ENCODE measurements at places on chromosomes 5 and 9. TPM values are rescaled to one million over a fixed set of nuclear protein-coding genes. Genes with fewer than 3 reads are reported as not detected.

The IFNA21 gene
- total RNA-seq: not detected

DNA sequence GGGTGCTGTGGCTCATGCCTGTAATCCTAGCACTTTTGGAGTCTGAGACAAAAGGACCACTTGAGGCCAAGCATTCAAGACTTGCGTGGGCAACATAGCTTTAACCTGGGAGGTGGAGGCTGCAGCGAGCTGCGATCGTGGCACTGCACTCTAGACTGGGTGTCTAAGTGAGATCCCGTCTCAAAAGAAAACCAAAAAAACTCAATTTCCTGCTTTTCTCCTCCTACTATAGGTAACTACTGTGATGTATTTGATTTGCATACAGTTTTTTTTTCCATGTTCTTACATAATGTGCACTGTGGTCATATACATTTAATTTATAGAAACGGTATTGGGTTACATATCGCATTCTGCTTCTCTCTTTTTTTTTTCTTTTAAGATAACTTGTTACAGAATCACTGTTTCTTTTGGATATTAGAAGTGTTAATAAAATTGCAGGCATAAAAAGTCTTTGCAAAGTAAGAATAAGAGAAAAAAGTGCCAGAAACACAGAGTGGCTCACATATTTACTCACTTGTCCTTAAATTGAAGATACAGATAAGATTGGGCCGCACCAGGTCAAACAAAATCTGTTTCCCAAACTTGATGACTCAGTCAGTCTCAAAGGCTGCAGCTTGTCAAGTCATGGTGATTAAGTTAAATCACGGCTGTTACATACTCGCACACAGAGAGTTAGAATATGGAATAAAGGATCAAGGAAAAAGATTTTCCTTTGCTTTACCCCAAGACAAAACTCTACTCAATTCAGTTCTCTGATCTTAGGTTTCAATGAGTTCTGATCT is 2.0 kb upstream of the PTGR1 start:
- no peaks in the 10 kb centered on the region for H3K36me3 ChIP-seq
- H3K4me1 ChIP-seq: peaks cover 14% of the 10 kb centered on the region
- peak; percentile 32 for DNase-seq
- H3K27me3 ChIP-seq: peaks cover 21% of the 10 kb centered on the region
- no peak overlapping the region for H3K4me3 ChIP-seq

DNA sequence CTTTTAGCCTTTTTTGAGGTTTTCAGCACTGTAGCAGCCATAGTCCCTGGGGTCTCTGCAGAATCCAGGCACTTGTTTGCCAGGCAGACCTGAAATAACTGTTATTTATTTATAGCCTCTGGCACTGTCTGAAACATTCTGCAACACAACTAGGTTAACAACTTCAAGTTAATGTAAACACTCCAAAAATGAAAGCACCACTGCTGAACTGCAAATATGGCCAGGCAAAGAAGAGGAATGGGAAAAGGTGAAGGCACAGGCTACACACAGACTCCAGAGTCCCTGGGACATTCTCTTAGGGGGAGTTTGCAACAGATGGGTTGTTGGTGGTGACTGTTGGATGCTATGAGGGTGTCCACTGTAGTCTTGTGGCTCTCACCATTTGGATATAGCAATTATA is 369.0 kb downstream of the MAT2B start:
- no peaks in the 10 kb centered on the region for H3K4me1 ChIP-seq
- no peaks in the 10 kb centered on the region for H3K36me3 ChIP-seq
- no peak overlapping the region for H3K27ac ChIP-seq
- no peak overlapping the region for H3K4me3 ChIP-seq
- no peaks in the 10 kb centered on the region for H3K27me3 ChIP-seq

DNA sequence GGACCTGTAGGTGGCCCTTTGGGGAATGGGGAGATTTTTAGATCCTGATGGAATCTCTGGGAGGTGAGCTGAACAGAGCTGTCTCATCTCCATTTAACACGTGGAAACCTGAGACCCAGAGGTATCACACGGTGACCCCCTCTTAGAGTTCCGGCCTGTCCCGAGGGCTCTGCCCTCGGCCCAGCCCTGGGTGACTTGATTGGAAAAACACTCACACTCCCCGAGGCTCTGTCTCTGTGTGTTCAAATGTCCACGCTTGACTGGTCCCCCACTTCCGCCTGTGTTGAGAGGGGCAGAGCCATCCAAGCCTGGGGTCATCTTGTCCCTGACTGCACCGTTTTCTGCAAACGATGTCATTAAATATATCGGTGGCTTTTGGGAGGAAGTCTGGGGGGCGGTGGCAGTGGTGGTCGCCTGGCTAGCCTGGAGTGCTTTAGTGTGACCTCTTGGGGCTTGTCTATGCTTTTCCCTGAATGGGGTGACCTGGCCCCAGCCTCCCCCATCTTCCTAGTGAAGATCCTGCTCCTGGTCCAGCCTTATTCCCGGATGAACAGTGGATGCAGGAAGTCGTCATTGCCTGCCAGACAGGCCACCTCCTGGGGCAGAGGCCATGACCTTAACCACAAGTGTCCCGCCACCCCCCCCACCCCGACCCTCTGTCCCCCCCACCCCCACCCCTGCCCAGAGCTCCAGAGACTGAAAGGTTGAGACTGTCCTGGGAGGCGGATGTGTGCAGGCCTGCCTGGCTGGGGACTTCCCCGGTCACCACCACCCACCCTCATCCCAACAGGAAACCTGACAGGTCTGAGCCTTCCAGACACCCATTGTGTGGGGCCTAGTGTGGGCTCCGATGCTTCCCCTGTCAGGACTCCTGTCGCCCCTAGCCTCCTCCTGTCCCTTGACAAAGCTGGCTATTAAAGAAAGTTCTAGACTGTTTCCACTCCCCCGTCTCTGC is 5.3 kb upstream of the DAB2IP start:
- no peak overlapping the region for H3K27ac ChIP-seq
- no peak for DNase-seq
- no peaks in the 10 kb centered on the region for H3K36me3 ChIP-seq
- H3K4me1 ChIP-seq: no peaks in the 10 kb centered on the region
- H3K27me3 ChIP-seq: peaks cover 26% of the 10 kb centered on the region
- no peak overlapping the region for H3K4me3 ChIP-seq

DNA sequence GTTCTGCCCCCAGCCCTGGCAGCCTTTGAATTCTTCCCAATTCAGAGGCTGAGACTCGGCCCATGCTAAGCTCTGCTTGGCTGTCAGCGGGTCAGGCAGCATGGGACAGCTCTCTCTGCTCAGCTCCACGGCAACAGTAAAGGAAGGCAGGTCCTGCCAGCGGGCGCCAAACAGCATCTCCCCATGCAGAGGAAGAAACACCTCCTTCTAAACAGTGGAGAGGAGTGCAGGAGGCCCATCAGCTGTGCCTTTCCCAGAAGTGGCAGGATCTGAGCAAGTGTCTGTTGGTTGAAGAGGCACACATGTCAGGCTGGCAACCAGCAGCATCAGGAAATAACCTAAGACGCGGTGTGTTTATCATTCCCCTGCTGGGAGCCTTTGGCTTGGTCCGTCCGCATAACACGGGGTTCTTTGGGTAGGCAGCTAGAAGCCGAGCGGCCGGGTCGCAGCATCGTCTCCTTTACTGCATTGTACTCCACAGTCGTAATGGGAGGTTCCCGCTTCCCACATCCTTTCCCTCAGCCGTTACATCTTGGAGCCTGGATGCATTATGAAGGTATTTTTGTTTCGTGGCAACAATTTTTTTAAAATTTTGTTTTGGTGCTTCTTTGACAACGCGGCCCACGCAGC is 42.7 kb upstream of the NCS1 start:
- H3K27me3 ChIP-seq: no peaks in the 10 kb centered on the region
- no peak for DNase-seq
- peaks cover 8% of the 10 kb centered on the region for H3K4me1 ChIP-seq
- H3K27ac ChIP-seq: no peak overlapping the region
- peaks cover 40% of the 10 kb centered on the region for H3K36me3 ChIP-seq

- H3K4me3 ChIP-seq: no peak overlapping the region
- H3K27ac ChIP-seq: no peak overlapping the region
- no peaks in the 10 kb centered on the region for H3K4me1 ChIP-seq
- no peaks in the 10 kb centered on the region for H3K27me3 ChIP-seq
- no peaks in the 10 kb centered on the region for H3K36me3 ChIP-seq
- DNase-seq: no peak
Measured at GRCh38 chr5:6243706-6244338, 134.5 kb downstream of the MED10 start.

DNA sequence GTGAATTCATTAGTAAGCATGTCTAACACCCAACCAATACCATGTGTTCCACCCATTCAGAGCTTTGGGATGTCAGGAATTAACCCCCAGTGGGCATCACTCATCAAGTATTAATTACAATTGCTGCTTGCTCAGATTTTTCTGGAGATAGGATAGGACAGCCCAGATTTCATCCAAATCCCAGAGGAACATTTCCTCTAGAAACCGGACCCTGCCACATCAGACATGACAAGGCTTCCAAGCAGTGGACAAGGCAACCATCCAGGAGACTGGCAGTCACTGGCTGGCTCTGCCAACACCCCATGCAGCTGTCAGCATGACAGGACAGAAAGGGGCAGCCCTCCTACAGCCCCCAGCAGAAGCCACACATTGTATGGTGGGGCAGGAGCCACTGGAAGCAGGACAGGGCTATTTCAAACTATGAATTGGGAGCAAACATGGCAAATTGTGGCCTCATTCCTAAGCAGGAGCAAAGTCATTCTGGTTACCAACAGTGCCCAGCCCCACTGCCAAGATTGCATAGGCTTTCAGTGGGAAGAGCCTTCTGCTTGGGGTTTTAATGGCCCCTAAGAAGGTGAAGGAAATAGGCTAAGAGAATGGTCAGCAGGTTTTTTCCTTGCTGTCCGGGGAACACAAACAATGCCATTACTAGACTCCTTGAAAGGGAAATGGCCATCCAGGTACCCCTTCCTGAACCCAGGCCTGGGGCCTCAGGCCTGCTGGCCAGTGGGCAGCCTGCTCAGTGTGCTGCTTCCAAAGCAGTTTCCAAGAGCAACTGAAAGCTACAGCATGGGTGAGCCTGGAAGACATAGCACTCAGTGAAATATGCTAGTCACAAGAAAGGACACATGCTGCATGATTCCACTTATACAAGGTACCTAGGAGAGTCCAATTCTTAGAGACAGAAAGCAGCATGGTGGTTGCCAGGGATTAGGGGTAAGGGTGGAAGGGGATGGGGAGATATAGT is 294.7 kb upstream of the SLC30A5 start:
- H3K27me3 ChIP-seq: peaks cover 19% of the 10 kb centered on the region
- H3K4me1 ChIP-seq: no peaks in the 10 kb centered on the region
- no peak overlapping the region for H3K4me3 ChIP-seq
- no peak overlapping the region for H3K27ac ChIP-seq

GRCh38 chr9:97714435-97714834 is 17.3 kb upstream of the XPA start:
- no peak for DNase-seq
- no peak overlapping the region for H3K27ac ChIP-seq
- H3K27me3 ChIP-seq: peaks cover 6% of the 10 kb centered on the region
- H3K4me1 ChIP-seq: no peaks in the 10 kb centered on the region

DNA sequence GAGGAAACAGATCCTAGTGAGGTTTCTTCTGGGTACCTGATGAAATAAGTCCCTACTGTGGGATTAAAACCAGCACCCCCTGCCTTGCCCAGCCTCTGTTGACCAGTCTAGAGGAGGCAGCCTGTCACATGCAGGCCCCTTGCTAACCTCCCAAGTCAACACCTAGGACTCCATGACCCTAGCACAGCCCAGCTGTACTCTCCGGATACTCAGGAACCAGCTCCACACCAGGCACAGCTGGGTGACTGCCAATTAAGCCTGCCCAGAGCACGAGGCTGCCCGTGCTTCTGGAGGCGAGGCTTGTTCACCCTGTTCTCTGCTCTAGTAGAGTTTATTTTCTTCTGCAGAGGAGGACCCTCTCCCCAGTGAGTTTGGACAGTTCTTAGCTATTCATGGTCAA is 92.5 kb downstream of the SNX24 start:
- H3K27ac ChIP-seq: no peak overlapping the region
- no peaks in the 10 kb centered on the region for H3K27me3 ChIP-seq
- peaks cover 15% of the 10 kb centered on the region for H3K4me1 ChIP-seq
- H3K36me3 ChIP-seq: no peaks in the 10 kb centered on the region
- no peak for DNase-seq

The MRPL22 gene
- total RNA-seq: 98.4 TPM

- H3K4me1 ChIP-seq: no peaks in the 10 kb centered on the region
- H3K27ac ChIP-seq: no peak overlapping the region
- H3K36me3 ChIP-seq: no peaks in the 10 kb centered on the region
- no peak for DNase-seq
- peaks cover 9% of the 10 kb centered on the region for H3K27me3 ChIP-seq
Measured at GRCh38 chr5:96648023-96648422, 14.2 kb upstream of the CAST start.

GRCh38 chr9:119998614-119999013 is 581.4 kb downstream of the CDK5RAP2 start:
- H3K27me3 ChIP-seq: no peaks in the 10 kb centered on the region
- no peak for DNase-seq
- no peaks in the 10 kb centered on the region for H3K4me1 ChIP-seq
- H3K4me3 ChIP-seq: no peak overlapping the region
- no peaks in the 10 kb centered on the region for H3K36me3 ChIP-seq

DNA sequence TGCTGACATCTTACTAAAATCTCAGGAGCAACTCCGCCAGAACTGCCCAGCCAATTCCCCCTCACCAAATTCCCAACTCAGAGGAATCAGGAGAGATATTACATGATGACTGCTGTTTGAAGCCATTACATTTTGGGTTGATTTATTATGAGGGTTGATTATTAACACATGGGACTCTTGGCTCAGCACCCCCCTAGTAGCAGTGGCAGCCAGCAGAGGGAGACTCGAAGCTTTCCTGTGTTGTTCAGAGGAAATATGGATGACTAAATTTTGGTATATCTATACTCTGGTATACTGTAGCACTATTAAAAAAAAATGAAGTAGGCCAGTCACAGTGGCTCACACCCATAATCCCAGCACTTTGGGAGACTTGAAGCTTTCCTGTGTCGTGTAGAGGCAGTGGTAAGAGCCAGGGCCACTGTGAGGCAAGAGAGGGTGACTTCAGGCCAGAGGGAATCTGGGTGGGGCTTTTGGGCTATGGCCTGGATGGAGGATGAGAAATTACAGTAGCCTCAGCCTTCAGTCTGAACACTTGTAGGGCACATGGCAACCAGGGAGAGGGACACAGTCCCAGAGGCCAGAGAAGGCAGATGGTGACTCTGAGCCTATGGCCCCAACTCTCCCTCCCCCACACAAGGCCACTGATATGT is 111.4 kb downstream of the LHX2 start:
- peaks cover 8% of the 10 kb centered on the region for H3K4me1 ChIP-seq
- no peak overlapping the region for H3K27ac ChIP-seq
- no peaks in the 10 kb centered on the region for H3K36me3 ChIP-seq
- DNase-seq: no peak
- 0 out of 3 replicates have a peak, but pooled peaks cover 3% of the 10 kb centered on the region for H3K27me3 ChIP-seq
- no peak overlapping the region for H3K4me3 ChIP-seq
